Stimulated activated CD8-positive, alpha-beta memory T cell treated with anti-CD3 and anti-CD28 coated beads, Interleukin-7, amount 100 ng/mL, for 24 hours (primary cell): ENCODE measurements at places on chromosomes 16 and 17.

DNA sequence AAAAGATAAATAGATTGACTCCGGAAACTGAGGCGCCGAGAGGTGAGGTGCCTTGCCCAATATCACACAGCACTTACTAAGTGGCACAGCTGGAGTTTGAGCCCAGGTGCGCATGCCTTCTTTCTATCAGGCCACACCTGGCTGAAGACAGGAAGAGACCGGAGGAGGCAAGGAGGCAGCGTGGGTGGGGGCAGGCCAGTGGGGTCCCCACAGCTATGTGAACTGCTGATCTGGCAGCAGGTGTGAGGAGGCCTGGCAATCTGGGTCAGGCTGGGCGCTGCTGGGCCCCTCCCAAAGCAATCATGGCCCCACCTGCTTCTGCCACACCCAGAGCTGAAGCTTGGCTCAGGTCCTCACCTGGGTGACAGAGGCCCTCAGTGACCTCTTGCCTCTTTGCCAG is 1.9 kb upstream of the GDPD3 start:
- no peak for DNase-seq

DNA sequence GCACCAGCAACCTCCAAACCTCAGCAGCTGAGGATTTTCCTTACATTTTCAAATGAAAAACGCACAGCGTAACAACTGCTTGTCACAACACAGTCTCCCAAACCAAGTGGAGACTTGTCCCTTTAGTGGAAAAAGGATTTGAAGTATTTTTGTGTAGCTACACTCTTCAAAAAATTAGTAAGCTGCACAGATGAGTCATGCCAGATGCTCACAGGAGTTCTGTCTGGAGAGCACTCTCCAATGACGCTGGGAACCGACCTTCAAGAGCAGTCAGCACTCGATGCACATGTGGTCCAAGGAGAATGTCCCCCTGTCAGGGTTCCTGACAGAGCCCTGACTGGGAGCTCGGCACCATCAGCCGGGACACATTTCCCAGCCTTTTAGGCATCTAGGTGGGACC is 39.8 kb downstream of the MAP1LC3B start:
- no peak for DNase-seq

DNA sequence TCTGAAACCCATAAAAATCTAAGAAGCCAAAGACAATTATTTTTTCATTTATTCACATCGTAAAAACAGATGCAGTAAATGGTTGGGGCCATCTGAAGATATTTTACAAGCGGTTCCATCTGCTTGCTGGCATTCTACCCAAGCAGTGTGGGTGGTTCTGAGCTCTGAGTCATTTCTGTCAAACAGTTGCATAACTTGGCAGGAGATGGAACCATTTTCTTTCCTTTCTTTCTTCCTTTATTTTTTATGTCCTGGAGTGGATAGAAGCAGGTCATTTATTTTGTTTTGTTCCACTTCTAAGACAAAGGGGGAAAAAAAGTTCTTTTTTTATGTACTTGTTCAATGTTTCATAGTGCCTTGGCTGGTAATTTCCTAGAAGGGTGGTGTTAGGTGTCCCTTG is 1151.9 kb upstream of the GOT2 start:
- no peak for DNase-seq

- no peak for DNase-seq
Measured at GRCh38 chr17:80227156-80227555, 6.9 kb downstream of the SLC26A11 start.

DNA sequence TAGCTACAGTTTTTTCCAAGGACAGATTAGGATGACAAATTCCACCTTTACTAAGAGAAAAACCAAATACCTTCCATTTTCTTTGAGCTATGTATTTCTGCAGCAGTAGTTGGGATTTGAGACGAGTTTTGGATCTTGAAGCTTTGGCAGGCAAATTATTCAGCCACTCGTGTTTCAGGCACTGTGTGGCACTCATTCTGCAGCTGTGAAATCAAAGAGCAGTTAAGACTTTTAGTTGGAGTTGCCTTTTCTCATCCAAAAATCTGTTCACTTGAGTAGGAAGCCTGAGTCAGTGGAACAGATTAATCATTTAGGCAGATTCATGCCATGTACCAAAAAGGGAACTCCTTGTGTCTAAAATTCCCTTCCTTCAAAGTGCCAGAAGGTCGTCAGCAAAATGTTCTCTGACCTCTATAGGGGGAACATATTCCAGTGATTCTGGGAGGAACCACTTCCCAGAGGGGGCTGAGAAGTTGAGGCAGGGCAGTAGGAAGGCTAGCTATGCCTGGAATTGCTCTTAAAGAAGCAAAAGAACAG is 20.1 kb downstream of the ORC6 start:
- no peak for DNase-seq

- DNase-seq = no peak
Measured at GRCh38 chr17:32870969-32871368, 6.0 kb downstream of the MYO1D start.

- DNase-seq = no peak
Measured at GRCh38 chr17:70028978-70029767, 45.9 kb upstream of the KCNJ16 start.

DNA sequence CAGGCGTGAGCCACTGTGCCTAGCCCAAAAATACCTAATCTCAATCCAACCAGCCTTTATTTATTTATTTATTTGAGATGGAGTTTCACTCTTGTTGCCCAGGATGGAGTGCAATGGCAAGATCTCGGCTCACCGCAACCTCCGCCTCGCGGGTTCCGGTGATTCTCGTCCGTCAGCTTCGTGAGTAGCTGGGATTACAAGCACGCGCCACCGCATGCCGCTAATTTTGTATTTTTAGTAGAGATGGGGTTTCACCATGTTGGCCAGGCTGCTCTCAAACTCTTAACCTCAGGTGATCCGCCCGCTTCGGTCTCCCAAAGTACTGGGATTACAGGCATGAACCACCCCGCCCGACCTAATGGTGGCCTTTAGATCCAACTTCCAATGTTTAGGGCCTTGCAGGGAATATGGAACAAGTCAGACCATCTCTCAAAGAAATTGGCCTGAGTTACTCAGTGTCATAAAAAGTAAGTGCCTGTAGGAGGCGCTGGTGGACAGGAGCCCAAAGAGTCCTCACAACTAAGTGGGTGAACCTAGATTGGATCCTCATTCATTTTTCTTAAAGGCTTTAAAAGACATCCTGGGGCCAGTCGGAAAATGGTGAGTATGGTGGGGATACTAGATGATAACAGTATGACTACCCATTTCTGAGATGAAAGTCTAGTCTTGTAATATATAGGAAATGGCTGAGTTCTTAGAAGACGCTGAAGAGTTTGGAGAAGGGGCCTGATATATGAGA is 4.6 kb downstream of the ZSCAN10 start:
- no peak for DNase-seq

DNA sequence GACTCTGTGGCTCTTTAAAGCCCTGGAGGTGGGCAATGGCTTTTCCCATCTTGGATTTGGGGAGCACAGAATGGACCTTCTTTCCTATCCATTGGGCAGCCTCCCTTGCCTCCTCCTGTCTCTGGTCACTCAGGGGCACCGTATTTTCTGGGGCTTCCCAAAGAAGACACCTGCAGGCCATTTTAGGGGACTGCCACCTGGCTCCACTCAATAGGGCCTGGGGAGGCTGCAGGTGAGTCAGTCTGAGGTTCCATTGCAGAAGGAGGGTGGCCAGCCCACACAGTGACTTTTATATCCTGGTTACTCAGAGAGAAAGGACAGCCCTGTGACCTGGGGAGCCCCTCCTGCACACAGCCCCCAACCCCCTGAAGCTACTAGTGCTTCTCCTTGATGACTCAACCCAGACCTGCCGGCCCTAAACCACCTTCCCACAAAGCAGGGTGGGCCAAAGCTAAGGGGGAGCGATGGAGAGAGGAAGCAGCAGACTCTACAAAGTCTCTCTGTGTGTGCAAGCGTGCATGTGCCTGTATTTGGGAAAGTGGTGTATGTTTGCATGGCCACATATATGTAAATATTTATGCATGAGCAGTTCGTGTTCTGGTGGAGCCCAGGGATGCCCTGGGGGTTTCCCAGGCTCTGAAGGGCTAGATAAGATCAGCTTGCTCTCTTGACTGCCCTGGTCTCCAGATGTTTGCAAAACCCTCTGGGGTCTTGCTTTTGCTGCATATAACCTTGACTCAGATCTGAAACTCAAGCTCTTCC is 5.0 kb downstream of the CX3CL1 start:
- DNase-seq = no peak

GRCh38 chr16:17358355-17358754 is 112.4 kb downstream of the XYLT1 start:
- DNase-seq = no peak

DNA sequence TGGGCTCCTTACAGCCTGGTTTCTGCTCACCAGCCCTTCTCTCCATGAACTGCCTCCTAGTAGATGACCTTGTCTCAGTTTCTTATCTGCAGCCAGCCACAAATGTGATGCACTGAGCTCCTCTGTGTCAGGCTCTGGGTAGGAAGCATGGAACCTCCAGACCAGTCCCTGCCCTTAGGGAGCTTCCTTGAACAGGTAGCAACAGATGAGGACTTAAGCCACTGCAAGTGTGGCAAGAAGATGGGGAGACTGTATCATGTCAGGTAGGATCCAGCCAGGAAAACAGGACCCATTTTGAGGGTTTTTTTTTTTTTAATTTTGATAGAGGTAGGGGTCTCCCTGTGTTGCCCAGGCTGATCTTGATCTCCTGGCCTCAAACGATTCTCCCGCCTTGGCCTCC is 5.3 kb upstream of the MAP3K14 start:
- DNase-seq = no peak

DNA sequence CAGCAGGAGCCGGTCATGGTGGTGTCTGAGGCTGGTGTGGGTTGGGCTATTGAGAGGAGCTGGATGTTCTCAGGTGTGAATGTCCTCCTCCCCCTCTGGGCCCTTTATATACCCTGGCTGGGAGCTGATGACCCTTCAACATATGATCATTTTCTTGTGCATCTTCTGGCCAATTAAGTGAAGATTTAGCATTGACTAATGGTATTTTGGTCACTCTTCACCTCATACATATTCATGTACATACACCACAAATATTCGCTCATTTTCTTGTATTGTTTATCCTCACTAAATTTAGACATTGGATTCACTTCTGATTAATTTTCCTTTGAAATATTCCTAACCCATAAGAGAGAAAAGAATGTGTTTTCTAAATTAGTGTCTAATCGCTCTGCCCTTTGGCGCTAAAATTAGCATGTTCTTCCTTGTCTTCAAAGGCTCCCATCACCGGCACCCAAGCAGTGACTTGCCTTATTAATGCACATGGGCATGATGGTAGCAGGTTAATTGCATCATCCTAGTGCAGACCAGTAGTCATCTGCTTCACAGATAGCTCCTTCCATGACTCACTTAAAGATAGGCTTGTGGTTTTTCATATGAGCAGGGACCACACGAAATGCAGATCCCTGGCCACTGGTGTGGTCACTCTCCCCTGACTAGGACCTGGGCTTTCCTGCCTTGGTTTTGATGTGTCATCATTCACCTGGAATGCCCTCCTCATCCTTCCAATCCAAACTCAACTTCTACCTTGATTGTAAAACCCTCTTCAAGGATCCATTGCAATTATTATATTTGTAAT is at the start of gene KRTAP2-4:
Gene KRTAP2-4 (minus strand): TSS at position 51 of the 796 bp plus-strand sequence. CDS start 34 bp downstream, at position 17.
- DNase-seq = no peak

- no peak for DNase-seq
Measured at GRCh38 chr17:17525311-17525710, 29.1 kb upstream of the RASD1 start.

GRCh38 chr16:50980666-50981065 is 170.4 kb downstream of the SALL1 start:
- no peak for DNase-seq

GRCh38 chr16:11691771-11692170 is 23.5 kb downstream of the SNN start:
- DNase-seq = no peak

GRCh38 chr17:47810901-47811635 is 10.5 kb downstream of the OSBPL7 start:
- DNase-seq = no peak

- DNase-seq = no peak
Measured at GRCh38 chr17:28196636-28197035, 122.4 kb upstream of the TMEM97 start.

- no peak for DNase-seq
Measured at GRCh38 chr17:4944554-4945175, 3.7 kb downstream of the PFN1 start.

DNA sequence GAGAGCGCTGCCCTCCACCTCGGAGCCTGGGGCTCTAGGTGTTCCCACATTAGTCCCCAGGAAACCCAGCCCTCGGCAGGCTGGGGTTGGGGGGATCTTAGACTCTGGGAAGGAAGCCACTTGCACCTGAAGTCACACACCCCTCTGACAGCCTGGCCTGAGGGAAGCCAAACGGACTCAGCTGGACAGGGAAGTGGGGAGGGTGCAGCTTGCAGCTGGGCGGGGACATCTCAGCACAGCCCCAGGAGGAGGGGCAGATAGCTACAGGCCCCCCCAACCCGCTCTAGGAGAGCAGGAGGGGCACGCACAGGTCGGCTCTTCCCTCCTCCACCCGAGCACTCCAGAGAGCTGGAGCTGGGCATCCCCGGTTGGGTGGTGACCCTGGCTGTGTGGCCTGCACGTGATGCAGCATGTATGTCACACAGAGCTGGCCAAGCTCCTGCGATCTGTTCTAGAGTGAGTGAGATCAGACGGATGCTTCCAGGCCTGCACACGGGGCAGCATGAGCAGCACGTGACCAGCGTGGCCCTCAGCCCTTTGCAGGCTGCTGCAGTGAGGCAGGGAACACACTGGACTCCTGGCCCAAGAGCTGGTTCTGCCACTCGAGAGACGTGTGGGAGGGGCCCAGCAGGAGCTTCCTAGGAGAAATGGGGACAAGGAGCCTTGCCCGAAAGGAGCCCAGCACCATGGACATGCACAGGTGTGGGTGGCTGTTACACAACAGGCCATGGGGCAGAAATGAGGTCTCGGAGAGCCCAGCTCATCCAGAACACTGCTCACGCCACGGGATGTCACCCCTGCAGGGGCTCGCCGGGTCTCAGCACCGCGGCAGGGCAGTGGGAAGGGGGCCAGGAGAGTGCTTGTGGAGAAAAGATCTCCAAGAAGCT is 15.4 kb downstream of the KIFC3 start:
- no peak for DNase-seq

DNA sequence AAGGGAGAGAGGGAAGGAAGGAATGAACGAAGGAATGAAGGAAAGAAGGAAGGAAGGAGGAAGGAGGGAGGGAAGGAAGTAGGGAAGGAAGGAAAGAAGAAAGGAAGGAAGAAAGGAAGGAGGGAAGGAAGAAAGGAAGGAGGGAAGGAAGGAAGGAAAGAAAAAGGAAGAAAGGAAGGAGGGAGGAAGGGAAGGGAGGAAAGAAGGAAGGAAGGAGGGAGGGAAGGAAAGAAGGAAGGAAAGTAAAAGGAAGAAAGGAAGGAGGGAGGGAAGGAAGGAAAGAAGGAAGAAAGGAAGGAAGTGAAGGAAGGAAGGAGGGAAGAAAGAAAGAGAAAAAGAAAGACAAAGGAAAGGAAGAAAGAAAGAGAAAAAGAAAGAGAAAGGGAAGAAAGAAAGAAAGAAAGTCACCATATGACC is 442.4 kb downstream of the RBFOX1 start:
- no peak for DNase-seq

- DNase-seq = no peak
Measured at GRCh38 chr16:57128771-57129389, 36.5 kb downstream of the CPNE2 start.

- DNase-seq = no peak
Measured at GRCh38 chr17:13321951-13322701, 279.6 kb downstream of the HS3ST3A1 start.
